Hepatocyte (in vitro differentiated cells): ENCODE measurements at places on chromosomes 5 and 9. TPM values are rescaled to one million over a fixed set of nuclear protein-coding genes. Genes with fewer than 3 reads are reported as not detected.
A peak's percentile ranks its signal among the peaks of the same experiment; 100 is the strongest.

DNA sequence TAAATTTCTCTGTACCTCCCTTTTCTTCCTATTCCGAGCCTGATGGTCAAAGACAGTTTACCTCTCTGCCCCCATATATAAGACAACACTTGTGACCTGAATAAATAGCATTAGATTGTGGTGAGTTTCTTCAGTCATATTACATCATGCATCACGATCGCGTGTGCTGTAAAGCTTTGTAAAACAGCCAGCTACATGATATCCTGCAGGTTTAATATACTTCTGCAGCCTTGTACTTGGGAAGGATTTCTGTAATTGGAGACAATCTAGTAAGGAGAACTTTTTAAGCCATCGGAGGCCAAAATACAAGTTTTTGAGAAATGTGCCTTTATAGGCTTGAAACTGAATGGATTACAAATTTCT lies 711.8 kb upstream of the WWC1 start:
- no peak for DNase-seq

RNF44 gene
- polyA plus RNA-seq, result 17.4 and 19.6 TPM in 2 replicates

DNA sequence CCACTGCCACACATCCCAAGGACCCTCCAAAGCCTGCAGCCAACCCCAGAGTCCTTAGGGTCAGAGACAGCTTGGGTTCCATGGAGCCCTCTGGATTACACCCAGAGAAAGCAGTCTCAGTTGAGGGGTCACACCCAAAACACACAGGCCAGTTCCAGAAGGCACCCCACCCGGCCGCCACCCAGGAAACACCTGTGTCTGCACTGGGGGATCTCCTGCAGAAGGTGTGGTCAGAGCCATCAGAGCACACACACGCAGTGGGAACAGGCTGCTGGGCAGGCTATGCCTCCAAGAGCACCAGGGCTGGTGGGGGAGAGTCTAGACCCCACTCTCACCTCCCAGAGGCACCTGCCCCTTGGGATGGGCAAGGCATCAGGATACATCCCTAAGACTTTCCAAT lies 27.3 kb downstream of the NIPAL4 start:
- no peak for DNase-seq

- DNase-seq, result no peak
Measured at GRCh38 chr5:1363581-1363980, 18.7 kb upstream of the CLPTM1L start.

SKIC3 gene
- polyA plus RNA-seq, result 36.0 and 41.3 TPM in 2 replicates

DNA sequence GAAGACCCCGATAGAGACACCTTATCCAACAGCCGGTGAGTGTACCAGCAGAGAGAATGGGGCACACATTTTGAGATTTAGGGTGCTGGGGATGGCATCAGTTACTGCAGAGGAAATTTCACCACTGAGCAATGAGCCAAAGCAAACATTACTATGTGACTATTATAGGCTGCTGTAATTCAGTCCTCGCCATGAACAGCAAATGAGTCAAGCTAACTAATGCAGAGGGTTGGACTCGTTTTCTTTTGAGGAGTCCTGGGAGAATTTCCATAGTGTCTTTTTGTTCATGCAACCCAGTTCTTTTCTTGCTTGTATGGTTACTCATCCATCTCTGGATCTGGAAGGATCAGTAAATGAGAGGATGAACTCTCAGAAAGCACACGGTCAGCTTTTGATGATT lies 323.8 kb downstream of the PSAT1 start:
- no peak for DNase-seq

DNA sequence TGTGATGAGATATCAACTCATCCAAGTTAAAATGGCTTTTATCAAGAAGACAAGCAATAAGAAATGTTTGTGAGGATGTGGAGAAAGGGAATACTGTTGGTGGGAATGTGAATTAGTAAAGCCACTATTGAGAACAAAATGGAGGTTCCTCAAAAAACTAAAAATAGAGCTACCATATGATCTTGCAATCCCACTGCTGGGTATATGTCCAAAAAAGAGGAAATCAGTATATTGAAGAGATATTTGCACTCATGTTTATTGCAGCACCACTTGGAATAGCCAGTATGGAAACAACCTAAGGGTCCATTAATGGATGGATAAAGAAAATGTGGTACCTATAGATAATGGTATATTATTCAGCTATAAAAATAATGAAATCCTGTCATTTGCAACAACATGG lies 25.1 kb downstream of the PPIP5K2 start:
- no peak for DNase-seq

- peak; percentile 65 for DNase-seq
Measured at GRCh38 chr5:98768160-98768959, 5.1 kb upstream of the RGMB start.

- DNase-seq, result peak; percentile 27
Measured at GRCh38 chr5:31935496-31936369, 238.4 kb downstream of the GOLPH3 start.

DNA sequence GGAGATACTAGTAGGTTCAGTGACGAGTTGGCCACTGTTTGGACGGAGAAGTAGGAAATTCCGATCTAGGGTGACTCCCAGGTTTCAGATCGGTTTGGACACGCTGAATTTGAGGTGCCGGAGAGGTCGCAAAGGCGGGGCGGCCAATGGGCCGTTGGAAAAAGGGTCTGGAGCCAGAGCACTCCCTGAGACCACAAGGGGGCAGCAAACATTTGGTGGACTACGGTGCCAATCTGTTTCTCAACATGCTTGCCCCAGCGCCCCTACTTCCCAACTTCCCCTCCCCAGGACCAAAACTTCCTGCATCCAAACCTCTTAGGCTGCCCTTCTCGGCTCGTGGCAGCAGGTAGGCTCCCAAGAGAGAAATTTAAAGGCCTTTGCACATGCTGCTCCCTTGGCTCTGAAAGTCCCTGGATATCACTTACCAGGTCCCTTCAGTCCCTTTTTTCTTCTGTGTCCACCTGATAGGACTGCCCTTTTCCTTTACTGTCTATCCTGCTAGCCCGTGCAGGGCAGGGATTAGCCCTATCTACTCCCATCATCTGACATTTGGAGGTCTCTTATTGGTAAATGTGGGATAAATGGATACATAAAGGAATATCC lies 992 bp upstream of the RPP25L start:
- DNase-seq, result peak; percentile 92

GPX3 gene
- 66.2 and 69.9 TPM in 2 replicates for polyA plus RNA-seq

IFNA13 gene
- polyA plus RNA-seq, result not detected in 2 replicates

TLX3 gene
- polyA plus RNA-seq, result 0.22 TPM in 1 of 2 replicates, not detected in the other

C9orf78 gene
- polyA plus RNA-seq, result 47.9 and 48.6 TPM in 2 replicates

DNA sequence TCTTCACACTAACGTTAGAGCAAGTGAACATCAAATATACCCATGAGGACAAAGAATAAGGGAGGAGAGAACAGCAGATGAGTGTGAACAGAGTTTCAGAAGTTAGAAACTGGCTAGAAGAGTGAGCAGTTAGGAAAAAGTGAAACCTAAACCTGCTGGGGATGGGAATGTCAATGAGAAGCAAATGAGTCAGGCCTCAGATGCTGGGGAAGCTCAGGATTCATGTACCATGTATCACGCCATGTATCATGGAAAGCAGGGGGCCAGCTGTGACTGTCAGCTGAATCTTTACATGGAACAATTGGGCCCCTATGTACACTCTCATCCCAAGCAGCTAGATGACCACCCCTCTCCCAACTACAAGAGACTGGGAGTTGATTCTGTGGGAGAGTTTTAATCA lies 16.2 kb downstream of the GDF9 start:
- no peak for DNase-seq

KIF20A gene
- 9.0 and 10.5 TPM in 2 replicates for polyA plus RNA-seq

DNA sequence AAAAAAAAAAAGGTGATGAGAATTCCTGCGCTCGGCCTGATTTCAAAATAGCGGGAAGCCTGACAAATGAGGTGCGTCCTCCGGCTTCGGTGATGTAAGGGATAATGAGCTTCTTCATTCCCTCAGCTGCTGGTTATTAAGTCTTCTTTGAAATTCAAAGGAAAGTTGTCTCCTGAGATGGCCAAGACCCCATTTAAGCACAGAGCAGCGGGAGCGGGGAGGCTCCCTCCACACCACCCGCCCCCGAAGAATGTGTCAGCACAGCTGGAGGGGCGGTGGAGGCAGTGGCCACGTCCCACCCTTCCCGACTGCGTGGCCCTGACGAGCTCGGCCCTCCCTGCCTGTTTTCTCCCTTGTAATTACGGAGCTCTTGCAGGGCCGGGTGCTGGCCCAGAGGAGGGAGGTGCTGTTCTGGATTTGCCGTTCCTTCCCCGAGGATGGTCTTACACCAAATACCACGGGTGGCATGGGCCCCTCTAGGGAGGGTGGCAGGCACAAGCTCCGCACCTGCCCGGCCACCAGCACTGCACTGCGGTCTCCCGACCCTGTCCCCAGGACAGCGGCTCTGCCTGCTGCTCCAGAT lies 31.0 kb downstream of the SLC9A3 start:
- DNase-seq, result no peak

LECT2 gene
- 6.3 and 12.3 TPM in 2 replicates for polyA plus RNA-seq

SLC36A1 gene
- 10.9 and 13.5 TPM in 2 replicates for polyA plus RNA-seq

SLC25A2 gene
- polyA plus RNA-seq, result not detected in 2 replicates

DNA sequence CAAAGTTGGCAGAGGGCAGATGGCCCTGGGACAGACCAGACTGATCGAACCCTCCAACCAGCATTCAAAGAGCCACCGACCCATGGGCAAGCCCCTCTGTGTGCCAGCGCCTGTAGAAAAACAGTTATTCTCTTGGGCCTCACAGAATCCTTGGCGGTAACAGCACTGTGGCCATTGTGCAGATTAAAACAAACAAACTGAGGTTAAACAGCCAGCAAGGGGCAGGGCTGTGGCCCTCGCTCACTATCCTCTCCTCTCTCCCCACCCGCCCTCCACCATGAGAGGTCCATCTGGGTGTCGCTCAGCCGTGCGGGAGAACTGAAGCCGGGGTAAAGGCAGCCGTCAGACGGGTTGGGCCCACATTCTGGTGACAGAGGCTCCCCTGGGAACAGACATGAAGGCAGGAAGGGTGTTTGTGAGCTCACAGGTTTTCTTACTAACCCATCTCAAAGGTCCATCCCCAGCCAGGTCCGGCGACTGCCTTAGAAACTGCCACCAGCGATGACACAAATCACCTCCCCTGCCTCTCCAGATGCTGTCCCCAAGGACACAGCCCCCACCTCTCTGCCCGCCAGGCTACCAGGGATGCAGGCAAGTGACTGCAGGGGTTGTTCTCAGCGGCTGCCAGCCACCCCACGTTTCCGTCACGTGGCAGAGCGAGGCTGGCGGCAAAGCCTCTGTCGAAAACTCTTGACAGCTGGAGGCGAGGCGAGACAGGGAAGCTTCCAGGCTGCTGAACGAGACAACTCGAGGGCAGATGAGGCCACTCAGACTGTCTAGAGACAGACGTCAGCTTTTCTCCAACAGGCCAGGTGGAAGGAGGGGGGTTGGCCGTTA lies 75.8 kb upstream of the SARDH start:
- peak; percentile 54 for DNase-seq

DNA sequence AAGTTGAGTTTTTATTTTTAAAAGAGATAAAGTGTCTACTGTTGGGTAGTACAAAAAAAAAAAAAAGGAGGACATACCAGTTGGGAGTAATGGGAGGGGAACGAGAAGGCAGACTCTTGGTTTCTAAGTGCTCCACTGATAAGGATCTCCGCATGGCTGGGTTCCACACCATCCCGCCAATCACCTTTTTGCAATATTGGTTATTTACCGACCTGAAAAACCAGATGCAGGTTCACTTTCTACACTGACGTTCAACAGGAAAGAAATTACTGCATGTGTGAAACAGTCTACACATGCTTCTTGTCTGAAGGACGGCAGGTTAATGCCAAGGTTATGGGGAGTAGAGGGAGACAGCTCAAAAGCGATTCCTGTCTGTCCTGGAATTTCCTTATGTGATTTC lies 75.5 kb downstream of the PTPN3 start:
- no peak for DNase-seq

GRCh38 chr9:129328355-129329042 lies 150.4 kb upstream of the IER5L start:
- DNase-seq, result no peak

MYORG gene
- polyA plus RNA-seq, result 13.2 and 23.4 TPM in 2 replicates

DNA sequence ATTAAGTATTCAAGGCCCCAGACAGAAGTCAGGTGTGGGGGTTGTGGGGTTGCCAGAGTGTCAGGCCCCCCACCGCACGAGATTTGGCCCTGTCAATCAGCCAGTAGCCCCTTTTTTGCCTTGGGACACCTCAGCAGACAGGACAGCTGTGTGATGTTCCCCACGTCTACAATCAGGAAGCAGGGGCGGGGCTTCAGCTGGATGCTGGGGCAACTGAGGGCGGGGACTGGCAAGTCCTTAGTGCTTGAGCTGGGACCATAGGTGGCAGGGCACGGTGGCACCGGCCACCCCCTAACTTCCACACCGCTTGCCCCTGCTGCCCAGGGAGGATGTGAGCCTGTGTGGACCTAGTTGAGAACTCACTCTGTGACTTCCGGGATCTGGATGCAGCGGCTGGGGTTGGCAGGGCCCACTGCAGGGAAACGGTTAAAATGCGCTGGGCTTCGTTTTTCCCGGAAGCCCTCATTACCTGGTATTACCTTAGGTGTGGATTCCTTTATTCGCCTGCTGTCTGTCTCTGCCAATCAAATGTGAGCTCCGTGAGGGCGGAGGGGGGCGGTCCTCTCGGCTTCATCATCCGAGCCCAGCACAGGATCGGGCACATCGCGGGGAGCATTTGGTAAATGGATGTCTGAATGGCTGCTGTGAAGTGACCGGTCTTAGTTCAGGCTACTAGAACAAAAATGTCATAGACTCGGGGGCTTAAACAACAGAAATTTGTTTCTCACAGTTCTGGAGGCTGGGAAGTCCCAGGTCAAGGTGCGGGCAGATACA lies 7.5 kb upstream of the GTF3C5 start:
- DNase-seq, result no peak

GRCh38 chr5:36661456-36662220 lies 55.2 kb downstream of the SLC1A3 start:
- DNase-seq, result no peak

DNA sequence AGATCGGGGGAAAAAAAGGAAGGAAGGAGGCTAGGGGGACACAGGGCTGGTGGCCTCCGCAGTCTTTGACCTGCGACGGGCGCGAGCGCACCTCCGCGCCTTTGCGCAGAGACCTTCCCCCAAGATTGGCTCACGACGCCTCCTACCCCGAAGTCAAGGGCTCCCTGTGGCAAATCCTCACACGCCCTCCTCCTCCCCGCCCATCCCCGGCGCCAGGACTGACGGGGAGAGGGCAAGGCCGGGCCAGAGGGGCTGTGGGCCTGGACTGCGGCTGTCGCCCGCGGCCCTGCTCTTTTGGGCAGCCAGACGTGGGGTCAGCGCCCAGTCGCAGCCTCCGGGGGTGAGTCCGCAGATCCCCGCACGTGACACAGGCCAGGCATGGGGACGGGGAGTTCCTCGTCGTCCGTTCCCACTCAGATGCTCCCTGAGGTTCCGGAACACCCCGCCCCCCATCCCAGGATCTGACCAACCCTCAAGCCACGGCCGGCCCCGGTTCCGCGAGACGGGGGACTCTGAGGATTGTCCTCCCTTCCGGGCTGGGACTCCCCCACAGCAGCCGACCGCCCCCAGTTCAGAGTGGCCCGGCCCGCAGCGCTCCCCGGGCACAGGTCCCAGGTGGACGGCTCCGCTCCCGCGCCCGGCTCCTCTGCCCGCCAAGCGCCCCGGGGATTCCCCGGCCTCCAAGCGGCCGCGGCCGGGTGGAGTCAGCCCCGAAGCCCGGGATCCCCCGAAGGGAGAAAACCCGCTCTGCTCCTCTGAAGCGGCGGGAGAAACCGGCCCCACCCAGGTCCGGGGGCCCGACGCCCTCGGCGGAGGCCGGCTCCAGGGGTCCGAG lies 543 bp upstream of the ANKRD33B start:
- DNase-seq, result peak; percentile 65
